ENCODE measurements at places on chromosomes 1 and 21. TPM values are rescaled to one million over a fixed set of nuclear protein-coding genes. Genes with fewer than 3 reads are reported as not detected.

Gene EDARADD
- total RNA-seq: 0.66 TPM

Gene GPR25
- total RNA-seq: not detected

Gene PCBP3
- 12.6 TPM for total RNA-seq

Gene TTC39A
- not detected for total RNA-seq

Gene SLC9C2
- total RNA-seq: not detected

Gene ASCL5
- not detected for total RNA-seq

Gene KIAA0319L
- total RNA-seq: 115 TPM

Gene TRNP1
- total RNA-seq: 54.9 TPM

Gene SLC16A4
- 8.0 TPM for total RNA-seq

Gene RNPEP
- total RNA-seq: 143 TPM

- no peak for DNase-seq
These were observed 1115.1 kb downstream of the PLA2G4A start for GRCh38 chr1:187943606-187944403.

GRCh38 chr1:237981223-237981622, 90.5 kb upstream of the ZP4 start:
- DNase-seq: no peak

GRCh38 chr1:52663716-52664115, 30.7 kb downstream of the SHISAL2A start:
- DNase-seq: no peak

DNA sequence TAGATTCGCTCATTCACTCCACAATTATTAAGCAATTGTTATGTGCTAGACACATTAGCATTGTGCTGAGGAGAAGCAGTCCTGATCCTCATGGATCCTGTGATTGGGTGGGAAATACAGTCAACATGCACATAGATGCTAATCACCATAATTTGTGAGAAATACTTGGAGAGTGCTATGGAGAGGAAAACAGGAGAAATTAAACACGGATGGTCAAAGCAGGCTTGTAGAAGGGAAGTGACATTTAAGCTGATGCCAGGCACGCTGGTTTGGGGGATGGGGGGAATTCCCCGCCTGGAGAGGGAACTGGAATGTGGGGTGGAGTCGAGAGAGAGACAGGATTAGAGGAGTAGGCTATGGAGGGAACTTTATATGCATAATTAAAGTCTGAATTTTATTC, 52.2 kb upstream of the L1TD1 start:
- DNase-seq: no peak

DNA sequence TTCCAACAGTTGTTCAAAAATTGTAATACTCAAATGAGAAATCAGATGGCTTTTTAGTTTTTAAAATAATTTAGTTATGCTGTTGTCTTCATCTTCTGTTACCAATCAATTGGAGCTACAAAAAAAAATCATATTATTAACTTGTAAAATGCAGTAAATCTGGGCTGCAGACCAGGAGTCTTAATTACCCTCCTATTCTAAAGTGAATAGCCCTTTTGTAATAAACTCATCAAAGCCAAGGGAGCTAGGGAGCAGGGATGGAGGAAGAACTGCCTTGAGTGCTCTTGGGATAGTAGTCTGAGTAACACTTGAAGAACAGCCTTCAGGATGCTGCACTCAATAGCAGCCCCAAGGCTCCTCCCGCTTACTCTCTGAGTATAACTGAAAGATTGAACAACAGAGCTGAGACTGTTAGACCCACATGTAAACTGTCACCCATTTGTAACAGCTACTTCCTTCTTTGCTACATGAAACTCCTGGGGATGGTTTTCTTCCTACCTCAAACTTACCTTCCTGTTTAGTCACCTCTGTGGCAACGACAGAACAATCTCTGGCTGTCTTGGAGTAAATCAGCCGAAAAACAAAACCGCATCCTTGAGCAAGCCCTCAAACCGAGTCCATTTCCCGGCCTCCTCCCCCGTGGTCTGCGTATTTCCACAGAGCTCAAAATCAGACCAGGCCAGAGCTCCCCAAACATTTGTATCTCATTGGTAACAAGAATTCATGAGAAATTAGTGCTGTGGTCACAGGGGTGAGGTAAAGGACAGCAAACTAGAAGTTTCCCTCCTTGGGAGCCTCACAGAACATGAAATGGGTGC, 55.9 kb downstream of the CD58 start:
- no peak for DNase-seq

DNA sequence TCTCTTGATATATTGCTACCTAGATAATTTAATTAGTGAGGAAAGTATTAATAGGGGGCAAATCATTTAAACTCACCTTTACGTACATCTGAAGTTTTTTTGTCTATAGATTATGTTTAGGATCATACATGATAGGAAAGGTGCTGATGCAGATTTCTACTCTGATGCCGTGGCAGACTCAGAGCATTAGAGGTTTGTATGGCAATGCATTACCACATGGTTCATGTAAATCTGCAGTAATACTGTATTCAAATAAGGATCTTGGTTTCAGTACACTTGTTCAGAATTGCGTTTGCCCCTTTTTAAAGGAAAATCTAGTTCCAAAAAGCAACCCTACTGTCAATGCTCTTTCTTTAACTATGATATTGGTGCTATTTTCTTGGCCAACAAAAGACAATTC, 288.3 kb downstream of the PTPRC start:
- no peak for DNase-seq

- no peak for DNase-seq
These were observed 18.3 kb upstream of the HJV start for GRCh38 chr1:146039844-146040194.

- DNase-seq: no peak
These were observed 7.9 kb upstream of the HCRTR1 start for GRCh38 chr1:31609514-31610118.

DNA sequence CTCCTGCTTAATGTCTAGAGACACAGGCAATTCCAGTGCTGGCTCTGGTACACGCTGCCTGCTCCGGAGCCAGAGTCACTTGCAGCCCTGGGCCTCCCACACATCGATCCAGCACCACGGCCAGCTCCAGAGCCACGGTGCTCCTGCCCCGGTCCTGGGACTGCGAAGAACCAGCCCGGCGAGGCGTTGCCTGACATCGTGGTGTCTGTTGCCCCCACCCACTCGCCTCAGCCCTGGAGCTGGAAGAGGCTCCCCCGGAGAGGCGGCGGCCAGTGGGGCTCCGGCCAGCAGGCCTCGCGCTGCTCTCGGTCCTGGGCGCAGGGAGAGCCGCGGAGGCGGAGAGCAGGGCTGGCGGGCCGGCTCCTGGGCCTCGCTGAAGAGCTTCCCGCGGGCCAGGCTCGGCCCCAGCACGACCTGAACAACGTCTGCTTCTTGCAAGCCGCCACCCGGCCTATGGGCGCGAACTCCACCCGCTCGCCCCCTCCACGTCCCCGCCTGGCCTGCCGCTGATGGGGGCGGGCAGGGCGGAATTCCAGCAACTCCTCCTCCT, 364.8 kb downstream of the CEP170 start:
- no peak for DNase-seq

- no peak for DNase-seq
These were observed 15.6 kb upstream of the ATP1A1 start for GRCh38 chr1:116357487-116357886.

- no peak for DNase-seq
These were observed 115.3 kb downstream of the RUNX1 start for GRCh38 chr21:34933609-34934335.

DNA sequence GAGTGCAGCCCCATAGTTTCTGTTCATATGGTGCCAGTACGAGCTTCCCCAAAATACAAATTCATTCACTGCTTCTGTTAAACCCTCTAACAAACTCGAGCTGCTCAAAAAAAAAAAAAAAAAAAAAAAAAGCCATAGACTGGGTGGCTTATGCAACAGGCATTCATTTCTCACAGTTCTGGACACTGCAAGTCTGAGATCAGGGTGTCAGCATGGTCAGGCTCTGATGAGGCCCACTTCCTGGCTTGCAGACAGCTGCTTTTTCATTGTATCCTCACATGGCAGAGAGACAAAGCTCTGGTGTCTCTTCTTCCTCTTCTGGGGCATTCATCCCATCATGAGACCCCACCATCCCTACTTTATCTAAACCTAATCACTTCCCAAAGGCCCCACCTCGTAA, 121.6 kb downstream of the PTBP2 start:
- DNase-seq: no peak

GRCh38 chr1:185861630-185862029, 127.4 kb downstream of the HMCN1 start:
- no peak for DNase-seq

GRCh38 chr1:9892563-9893528, 17.2 kb downstream of the CTNNBIP1 start:
- DNase-seq: no peak
